ENCODE measurements at places on chromosomes 5 and 9. TPM values are rescaled to one million over a fixed set of nuclear protein-coding genes. Genes with fewer than 3 reads are reported as not detected.

- no peaks in the 10 kb centered on the region for H3K27me3 ChIP-seq
- no peaks in the 10 kb centered on the region for H3K36me3 ChIP-seq
- H3K4me1 ChIP-seq = no peaks in the 10 kb centered on the region
- H3K27ac ChIP-seq = no peak overlapping the region
- no peak overlapping the region for H3K4me3 ChIP-seq
Measured at GRCh38 chr5:23648656-23649055, 141.2 kb downstream of the PRDM9 start.

DNA sequence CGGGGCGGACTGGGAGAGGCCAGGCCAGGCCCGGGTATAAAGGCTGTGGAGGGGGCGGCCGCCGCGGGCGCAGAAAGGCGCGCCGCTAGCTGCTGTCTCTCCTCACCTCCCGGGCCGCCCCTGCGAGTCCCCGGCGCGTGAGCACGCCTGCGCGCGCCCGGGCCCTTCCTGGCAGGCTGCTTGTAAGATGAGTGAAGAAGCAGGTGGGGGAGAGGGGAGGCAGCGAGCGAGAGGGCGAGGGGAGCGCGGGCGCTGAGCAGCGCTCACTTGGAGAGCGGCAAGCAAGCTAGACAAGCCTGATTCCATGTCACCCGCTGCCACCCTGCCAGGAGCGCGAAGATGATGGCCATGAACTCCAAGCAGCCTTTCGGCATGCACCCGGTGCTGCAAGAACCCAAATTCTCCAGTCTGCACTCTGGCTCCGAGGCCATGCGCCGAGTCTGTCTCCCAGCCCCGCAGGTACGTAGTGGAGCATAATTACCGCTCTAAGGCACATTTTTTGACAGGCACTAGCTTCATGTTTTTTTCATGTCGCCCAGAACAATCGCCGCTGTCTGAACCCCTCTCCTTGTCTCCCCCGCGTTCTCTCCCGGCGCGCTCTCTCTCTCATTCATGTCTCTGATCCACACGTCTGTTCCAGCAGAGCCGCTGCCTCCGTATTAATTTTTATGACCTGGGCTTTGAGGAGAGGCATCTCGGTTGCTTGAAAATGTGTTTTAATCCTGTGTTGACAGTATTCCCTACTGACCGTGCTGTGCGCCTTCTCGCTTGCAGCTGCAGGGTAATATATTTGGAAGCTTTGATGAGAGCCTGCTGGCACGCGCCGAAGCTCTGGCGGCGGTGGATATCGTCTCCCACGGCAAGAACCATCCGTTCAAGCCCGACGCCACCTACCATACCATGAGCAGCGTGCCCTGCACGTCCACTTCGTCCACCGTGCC lies at the start of gene POU4F3:
TSS of gene POU4F3 (plus strand) at position 66 of the 941 bp plus-strand sequence. CDS start at position 340, 274 bp downstream.
- peaks cover 87% of the 10 kb centered on the region for H3K27me3 ChIP-seq
- no peak within 1 kb of the TSS for H3K4me3 ChIP-seq
- peak within 1 kb of the TSS; percentile 53 for H3K27ac ChIP-seq
- H3K4me1 ChIP-seq = peaks cover 3% of the 10 kb centered on the region
- DNase-seq = no peak
- H3K36me3 ChIP-seq = peaks cover 4% of the 10 kb centered on the region

GRCh38 chr9:130660683-130661450 lies 3.5 kb upstream of the PRDM12 start:
- H3K36me3 ChIP-seq = peaks cover 3% of the 10 kb centered on the region
- H3K27me3 ChIP-seq = peaks cover 58% of the 10 kb centered on the region
- peaks cover 10% of the 10 kb centered on the region for H3K4me1 ChIP-seq
- no peak for DNase-seq
- no peak overlapping the region for H3K4me3 ChIP-seq

DNA sequence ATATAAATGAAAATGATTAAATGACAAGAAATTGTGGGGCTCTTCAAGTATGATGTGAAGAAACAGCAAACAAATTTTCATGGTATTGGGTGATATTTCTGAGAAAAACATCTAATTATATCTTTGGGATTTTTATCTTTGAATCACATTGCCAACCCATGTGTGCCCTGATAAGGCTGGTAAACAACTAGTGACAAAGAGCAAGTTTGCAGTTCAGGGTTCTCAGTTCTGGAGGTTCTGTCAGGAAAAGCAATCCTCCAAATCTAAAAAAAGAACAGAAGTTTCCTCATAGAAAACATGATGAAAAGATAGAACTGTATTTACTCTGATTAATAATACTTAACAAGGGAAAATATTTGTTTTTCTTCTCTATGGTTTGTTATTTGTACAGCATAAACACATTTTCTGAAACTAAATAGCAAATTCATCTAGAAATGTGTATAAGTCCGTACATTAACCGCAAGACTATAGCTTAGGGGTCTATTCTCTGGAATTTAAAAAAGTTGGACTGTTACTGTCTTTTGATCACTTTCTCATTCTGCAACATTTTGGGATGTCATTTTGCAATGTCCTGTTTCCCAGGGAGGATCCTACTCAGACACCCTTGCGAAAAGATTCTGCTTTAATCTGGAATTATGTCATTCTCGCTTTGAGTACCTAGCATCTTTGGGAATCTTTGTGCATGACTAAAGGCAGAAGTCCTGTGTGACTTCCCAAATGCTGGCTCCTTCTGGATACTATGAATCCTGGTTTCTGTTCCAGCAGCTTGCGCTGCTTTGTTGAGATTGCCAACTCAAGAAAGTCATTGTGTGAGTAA lies 308.5 kb downstream of the ADGRV1 start:
- H3K27ac ChIP-seq = no peak overlapping the region
- no peak for DNase-seq
- peaks cover 21% of the 10 kb centered on the region for H3K27me3 ChIP-seq
- H3K36me3 ChIP-seq = no peaks in the 10 kb centered on the region

Gene SLC2A8
- 5.8 TPM for total RNA-seq

- no peak overlapping the region for H3K4me3 ChIP-seq
- H3K36me3 ChIP-seq = no peaks in the 10 kb centered on the region
- H3K27me3 ChIP-seq = peaks cover 9% of the 10 kb centered on the region
Measured at GRCh38 chr9:121790841-121791240, 139.4 kb downstream of the DAB2IP start.

Data from activated CD4-positive, alpha-beta T cell treated with anti-CD3 and anti-CD28 coated beads, Interleukin-2, amount 10 ng/mL, durations not matched to agents 24 days and 14 days (primary cell).